EL (cell line): ENCODE measurements at places on chromosomes 12 and 14.

DNA sequence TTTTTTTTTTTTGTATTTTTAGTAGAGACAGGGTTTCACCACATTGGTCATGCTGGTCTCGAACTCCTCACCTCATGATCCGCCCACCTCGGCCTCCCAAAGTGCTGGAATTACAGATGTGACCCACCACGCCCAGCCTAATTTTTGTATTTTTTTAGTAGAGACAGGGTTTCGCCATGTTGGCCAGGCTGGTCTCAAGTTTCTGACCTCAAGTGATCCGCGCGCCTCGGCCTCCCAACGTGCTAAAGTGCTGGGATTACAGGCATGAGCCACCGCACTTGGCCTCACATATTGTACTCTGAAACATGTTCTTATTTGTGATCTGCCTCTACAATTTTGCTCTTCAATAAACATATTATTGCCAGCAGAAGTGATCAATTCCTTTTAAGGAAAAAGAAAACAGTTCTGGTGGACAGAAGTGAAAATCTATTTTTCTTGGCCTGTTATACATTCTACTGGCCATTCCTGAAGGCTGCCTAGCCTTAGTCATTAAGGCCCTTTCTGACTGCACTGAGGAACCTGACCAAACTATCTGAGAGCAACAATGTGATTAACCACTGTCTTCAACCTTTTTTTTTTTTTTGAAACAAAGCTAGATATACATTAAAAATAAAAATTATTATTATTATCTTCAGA, 36.1 kb downstream of the SNX6 start:
- DNase-seq: peak; percentile 43

DNA sequence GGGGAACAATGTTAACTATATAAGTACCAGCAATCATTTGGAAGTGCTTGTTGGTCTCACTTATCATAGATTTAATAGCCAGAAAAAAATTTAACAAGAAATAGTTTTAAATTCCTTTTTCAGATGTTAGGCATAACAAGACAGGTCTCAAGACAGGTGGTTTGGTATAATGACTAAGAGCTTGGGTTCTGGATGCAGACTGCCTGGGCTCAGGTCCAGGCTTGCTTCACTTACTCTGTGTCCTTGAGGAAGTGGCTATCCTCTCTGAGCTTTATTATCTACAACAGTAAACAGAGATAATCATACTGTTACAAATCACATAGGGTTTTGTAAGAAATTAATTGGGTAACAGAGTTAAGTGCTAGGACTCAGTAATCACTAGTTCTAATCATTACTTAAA, 338.0 kb upstream of the FLRT2 start:
- no peak for DNase-seq

DNA sequence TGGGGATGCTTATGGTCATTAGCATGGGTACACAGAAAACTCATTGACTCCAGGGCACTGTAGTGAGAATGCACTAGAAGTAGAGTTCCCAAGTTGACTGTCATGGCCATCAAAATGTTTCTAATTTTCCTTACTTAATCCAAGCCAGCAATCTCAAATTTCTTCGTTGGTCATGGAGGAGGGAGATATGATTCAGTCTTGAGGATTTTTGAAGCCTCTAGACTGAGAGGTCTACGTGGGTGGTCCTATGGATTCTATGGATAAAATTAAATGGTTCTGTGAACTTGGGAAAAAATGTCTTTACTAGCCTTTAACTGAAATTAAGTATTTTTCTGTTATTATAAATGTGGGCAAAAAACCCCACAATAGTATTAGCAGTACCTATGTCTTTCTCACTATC, 508.5 kb downstream of the FUT8 start:
- no peak for DNase-seq

DNA sequence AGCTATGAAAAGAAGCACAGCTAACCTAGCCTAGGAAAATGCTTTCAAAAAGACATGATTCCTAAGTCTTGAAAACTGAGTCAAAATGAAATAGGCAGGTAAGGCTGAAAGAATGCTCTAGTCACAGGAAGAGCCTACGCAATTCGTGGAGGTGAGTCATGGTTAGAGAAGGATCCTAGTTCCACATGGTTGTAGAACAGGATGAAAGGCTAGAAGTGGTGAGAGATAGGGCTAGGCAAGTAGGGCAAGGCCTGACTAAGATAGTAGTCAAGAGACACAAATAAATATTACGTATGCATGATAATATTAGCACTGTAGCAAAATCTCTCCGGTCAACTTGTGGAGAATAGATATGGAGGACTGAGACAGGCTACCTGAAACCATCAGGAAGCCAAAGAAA, 47.2 kb downstream of the PLCZ1 start:
- DNase-seq: peak; percentile 91

GRCh38 chr12:119363490-119363889, 29.0 kb downstream of the CCDC60 start:
- no peak for DNase-seq
